ENCODE measurements at places on chromosomes 7 and 10.

DNA sequence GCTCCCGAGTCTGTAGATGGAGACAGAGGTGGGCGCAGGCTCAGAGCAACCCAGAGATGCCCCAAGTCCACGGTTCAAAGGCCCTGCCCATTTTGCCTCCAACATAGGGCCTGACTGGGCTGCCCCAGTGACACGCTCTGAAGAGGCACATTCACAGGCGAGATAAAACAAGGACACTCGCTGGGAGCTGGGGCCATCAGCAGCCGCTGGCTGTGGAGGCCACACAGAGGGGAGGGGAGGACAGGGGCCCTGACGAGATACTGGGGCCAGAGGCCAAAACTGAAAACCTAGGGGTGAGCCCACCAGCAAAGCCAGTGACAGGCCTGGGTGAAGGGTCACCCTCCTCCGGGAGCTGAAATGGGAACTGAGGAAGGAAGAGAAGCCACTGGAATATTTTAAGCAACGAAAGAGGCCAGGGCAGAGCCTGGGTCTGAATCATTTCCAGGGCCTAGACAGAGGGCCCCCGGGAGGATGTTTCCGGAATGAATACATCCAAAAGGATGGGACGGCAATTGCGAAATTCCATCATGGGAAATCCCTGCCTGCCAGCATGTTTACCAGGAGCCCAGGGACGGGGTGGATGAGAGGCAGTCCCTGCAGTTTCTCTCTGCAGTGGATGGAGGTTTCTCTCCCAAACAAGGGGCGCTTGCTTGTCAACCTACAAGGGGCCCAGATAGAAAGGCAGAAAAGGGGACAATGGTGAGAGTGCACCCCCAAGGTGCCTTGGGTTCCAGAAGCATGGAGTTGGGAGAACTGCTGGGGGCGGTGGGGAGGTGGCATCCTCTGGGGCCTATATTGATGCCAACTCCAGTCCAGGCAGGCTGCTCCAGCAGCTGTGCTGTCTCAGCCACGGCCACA, 29.0 kb upstream of the HSPA12A start:
- DNase-seq: no peak

GRCh38 chr7:156544919-156545715, 95.5 kb upstream of the RNF32 start:
- no peak for DNase-seq

GRCh38 chr10:69845574-69846292, 44.0 kb downstream of the COL13A1 start:
- no peak for DNase-seq

- DNase-seq: no peak
Measured at GRCh38 chr10:85036661-85037060, 708.3 kb downstream of the CCSER2 start.

Data from forelimb muscle (tissue), 1 donor.